ENCODE measurements at places on chromosomes 11 and 22.

DNA sequence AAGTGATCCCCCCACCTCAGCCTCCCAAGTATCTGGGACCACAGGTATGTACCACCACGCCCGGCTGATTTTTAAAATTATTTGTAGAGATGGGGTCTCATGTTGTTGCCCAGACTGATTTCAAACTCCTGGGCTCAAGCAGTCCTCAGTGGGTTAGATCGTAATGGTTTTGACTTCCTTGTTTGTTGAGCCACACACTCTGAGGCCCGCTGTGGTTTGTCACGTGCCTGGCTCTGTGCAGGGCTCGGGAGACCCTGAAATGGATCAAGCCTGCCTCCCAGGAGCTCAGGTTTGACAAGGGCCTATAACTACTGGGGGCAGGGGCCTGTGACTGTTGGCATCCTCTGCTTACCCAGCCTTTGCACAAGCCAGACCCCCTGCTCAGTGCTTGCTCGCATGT is 68.1 kb downstream of the MPPED1 start:
- no peak for DNase-seq

DNA sequence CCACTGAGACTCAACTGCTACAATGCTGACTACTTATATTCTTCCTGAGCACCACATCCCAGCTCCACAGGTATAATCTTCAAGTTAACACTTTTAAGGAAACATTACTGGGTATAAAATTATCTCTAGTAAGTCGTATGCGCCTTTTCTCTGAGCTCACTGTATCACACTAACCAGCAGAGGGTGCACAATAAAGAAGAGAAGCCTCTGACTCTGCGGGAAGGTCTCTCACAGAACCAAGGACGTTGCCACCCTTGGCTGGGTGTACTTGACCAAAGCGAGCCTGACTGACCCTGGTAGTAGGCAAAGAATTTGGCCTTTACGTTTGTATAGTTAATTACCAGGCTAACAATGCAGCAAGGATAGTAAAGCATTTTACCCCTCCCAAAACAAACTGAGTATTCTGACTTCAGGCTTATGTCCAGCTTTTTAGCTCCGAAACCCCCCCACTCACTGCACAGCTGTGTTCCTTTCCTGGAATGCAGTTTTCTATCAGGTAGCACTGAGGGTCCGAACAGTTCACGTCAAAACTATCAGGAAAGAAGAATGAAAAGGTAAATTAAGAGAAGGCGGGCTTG is at the start of gene BTBD18:
Gene BTBD18, minus strand, starts transcription at position 144 of the 578 bp plus-strand sequence. CDS start 631 bp downstream, outside the sequence.
- peak; percentile 8 for DNase-seq

DNA sequence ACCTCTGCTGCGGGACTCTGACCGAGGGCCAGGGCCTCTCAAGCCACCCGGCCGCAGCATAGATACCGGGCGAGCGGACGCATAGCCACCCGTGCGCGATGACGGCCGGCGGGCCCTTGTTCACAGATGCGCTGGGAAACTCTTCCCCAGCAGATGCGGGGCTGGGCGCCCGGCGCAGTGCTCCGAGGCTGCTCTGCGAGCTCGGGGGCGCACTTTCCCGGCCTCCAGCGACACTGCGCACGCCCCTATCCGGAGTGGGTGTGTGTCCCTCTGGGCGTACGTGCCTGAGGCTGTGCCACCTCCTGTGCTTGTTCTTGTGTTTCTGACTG is 104.7 kb upstream of the E2F8 start:
- no peak for DNase-seq

DNA sequence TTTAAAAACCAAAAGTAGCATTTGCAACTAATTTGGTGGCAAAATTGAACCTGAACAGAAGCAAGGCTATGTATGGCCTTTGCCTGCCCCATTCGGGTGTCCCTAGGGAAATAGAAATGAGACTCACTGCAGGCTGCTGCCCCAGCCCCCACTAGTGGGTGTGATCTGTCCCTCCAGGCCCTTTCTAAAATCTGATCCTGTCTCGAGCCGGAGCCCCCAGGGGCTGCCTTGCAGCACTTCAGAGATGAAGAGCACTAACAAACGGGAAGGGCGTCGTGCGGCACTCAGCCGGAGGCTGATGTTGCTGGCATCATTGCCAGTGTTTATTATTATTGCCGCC is 43.2 kb downstream of the CD82 start:
- no peak for DNase-seq

GRCh38 chr11:107397357-107397756 is 60.3 kb downstream of the CWF19L2 start:
- DNase-seq, result no peak

DNA sequence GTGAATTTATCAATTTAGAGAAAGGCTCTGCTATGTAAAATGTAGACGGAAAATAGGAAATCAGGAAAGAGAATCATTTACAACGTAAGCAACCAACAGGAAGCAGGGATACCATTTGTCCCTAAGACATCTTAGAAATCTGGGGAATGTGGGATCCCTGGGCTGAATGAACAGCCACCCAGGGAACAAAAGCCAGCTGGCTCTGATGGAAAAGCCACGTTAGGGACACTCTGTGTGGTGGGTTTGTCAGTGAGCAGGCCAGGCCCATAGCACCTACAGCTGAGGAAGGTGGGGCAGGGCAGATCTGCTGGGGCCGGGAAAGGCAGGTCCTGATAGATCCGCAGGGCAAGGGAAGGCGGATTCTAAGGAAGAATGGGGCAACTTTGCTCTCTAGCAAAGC is 87.1 kb upstream of the CSNK2A3 start:
- DNase-seq, result no peak

DNA sequence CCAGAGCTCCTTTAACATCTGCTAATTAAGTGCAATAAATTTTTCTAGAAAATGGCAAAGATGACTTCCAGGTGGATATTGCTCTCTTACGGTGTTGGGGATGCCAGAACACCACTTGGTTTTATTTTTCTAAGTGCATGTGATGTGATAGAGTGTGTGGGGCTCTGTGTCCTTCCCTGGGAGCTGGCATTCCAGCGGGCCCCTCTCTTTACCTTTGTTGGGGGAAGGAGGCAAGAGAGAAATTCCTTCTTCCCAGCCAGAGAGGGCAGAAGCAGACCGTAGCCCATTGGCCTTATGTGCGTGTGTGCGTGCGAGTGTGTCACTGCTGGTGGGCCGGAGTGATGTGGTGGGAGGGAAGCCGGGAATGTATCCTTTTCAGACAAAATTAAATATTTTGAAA is 17.2 kb downstream of the TEF start:
- DNase-seq, result no peak

DNA sequence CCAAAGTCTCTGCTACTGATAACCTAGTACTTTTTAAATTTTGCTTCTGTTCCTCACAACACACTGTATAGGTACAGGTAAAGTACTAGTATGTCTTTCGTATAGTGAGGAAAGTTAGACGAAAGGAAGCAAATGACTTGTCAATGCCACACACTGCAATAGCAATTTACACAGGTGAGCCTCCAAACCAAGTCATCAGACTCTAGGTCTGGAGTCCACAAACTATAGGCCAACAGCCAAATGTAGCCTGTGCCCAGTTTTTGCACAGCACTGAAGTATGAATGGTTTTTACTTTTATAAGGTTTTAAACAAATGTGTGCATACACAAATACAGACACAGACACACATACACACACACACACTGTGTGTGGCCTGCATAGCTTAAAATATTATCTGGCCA is 28.1 kb downstream of the ALG8 start:
- DNase-seq, result no peak

DNA sequence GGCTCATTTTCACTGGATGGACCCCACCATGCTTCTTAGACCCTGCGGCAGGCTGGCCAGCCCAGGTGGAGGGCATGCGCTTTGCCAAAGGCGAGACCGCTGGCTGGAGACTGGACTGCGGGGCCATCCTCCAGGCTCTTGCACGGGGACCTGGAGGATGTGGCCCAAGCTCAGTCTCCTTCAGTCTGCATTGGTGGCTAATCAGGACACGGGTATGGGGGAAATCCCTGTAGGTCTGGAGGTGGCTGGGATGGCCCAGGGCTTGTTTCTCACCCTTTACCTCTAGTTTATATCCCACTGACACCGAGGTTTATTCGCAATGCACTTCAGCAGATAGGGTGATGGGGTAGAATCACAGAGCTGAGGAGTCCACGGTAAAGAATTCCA is 45.0 kb downstream of the BCR start:
- DNase-seq, result no peak

DNA sequence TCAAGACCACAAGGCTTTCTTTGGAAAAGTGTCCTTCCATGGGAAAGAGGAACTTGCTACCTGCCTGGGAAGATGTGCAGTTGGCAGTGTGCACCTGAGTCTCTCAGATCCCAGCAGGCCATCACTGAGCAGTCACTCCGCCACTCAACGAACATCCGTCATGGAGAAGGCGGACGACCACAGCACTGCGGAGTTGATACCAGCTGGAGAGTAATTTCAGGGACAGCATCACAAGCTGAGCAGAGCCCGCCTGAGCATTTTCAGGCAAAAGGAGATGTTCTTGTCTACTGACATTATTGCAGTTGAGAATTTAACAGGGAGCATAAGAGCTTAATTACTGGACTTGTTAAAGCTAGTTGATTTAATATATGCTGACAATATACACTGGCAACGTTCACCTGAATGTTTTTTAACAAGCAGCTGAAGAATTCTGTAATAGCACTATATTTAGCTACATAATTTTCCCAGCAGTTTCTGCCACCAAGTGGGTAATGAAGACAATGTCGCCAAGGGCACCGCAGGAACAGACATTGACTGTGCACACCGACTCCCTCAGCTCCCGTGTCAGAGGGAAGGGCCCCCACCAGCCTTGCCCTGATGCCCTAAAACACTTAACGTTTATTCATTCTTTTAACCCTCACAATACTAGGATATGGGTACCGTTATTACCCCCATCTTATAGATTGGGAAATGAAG is 52.4 kb upstream of the ARFGAP3 start:
- DNase-seq, result no peak

- no peak for DNase-seq
Measured at GRCh38 chr22:39422101-39422500, 22.5 kb downstream of the TAB1 start.

GRCh38 chr22:28171115-28171514 is 252.1 kb upstream of the PITPNB start:
- no peak for DNase-seq

DNA sequence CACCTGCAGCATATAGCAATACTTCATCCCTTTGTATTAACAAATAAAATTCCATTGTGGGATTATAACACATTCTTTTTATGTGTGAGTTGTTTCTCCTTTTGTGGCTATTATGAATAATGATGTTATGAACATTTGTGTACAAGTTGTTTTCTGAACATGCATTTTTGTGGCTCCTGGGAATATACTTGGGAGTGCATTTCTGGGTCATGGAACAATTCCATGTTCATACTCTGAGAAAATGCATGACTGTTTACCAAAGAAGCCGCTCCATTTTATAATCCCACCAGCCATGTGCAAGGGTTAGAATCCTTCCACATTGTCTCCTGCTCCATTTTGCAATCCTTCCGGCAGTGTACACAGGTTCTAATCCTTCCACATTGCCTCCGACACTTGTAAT is 713.8 kb downstream of the TBC1D22A start:
- DNase-seq, result no peak

GRCh38 chr22:40498420-40499208 is 128.2 kb downstream of the SGSM3 start:
- DNase-seq, result no peak

DNA sequence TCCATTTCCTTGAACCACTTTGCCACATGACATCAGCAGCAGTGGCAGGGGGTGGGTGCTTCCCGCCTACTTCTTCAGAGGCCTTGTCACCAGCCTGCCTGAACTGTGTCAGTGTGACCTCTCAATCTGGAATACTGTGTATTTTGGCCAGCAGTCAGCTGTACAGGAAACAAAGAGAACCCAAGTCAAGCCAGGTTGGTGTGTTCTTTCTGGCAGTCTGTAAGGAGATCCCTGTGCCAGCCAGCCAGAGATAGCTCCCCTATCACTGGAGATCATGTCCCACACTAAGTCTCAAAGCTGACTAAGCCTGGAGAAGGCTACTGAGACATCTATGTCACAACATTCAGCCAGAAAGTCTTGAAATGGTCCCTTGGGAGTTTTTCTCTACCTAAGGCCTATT is 142.1 kb downstream of the TRPC6 start:
- DNase-seq, result no peak

- no peak for DNase-seq
Measured at GRCh38 chr11:111423250-111423615, 44.2 kb upstream of the POU2AF1 start.

DNA sequence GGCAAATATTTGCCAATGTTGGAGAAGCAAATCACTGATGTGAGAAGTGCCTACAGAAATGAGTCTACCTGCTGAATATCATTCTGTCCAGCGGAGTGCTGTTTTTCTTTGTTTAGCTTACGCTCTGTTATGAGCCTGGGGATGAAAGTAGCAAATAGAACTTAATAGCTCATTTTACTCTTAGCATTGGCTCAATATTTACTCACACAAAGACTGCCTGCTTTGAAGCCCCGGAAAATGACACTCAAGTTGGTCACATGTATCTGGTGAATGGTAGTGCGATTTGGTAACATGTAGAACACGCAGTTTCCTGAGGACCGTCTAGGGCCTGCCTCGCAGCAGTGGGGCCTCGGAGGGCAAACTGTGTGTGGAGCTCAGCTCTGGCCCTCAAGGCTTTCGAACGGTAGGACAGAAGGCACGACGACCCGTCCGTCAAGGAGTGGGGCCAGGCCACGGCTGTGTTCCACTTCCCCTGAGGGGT is 38.9 kb downstream of the TBC1D22A start:
- DNase-seq, result no peak

GRCh38 chr11:12196308-12196707 is 85.9 kb downstream of the MICAL2 start:
- DNase-seq, result no peak

- DNase-seq, result no peak
Measured at GRCh38 chr11:61587541-61587941, 6.7 kb upstream of the SYT7 start.

GRCh38 chr22:42977569-42977968 is 37.4 kb downstream of the PACSIN2 start:
- no peak for DNase-seq

DNA sequence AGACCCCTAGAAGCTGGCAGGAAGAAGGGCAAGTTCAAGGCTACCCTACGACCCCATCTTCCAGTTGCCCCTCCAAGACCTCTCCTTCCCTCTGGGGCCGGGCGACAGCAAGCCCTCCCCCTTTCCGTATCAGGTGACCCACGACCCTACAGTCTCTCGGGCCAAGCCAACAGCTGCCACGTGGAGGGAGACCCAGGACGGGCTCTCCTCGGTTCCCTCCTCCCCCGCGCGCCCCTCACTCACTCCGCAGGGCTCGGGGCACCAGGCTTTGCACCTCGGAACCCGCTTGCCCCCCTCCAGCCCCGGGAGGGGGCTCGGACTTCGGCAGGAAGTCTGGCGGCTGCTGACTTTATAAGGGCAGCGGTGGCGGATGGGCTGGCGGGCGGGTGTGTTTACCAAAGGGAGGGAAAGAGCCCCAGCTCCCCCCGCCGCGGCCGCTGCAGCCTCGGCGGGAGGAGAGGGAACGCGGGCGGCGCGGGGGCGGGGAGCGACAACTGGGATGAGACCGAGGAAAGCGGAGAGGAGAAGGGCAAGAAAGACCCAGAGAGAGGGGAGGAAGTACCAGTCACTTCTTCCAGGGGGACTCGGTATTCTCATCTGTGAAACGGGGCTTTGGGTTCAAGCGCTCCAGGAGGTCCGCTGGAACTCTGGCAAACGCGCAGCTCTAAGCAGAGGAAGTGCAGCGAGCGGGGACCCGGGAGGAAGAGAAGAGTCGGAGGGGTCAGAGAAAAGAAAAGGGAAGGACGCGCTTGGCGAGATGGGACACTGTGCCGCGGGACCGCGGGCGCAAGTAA is 767 bp downstream of the SLC43A1 start:
- peak; percentile 54 for DNase-seq

- DNase-seq, result no peak
Measured at GRCh38 chr22:39233710-39234471, 10.9 kb downstream of the PDGFB start.

GRCh38 chr11:78168539-78169477 is 19.6 kb downstream of the KCTD21 start:
- no peak for DNase-seq

GRCh38 chr11:34640050-34640923 is 19.4 kb downstream of the EHF start:
- DNase-seq, result no peak

Measured in AML-193 (cell line).